ENCODE measurements at places on chromosomes 12 and 14.
A peak's percentile ranks its signal among the peaks of the same experiment; 100 is the strongest.

DNA sequence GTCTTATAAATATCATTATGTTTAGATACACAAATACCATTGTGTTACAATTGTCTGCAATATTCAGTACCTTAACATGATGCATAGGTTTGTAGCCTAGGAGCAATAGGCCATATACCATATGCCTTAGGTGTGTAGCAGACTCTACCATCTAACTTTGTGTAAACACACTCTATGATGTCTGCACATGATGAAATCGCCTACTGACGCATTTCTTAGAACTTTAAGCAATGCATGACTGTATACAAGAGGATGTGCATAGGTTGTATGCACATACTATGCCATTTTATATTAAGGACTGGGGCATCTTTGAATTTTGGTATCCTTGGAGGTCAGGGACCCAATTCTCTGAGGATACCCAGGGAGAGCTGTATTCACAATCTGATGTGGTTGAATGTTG, 10.1 kb upstream of the BTG1 start:
- no peak for DNase-seq

- no peak for DNase-seq
Measured at GRCh38 chr14:76958020-76958979, 70.2 kb downstream of the IRF2BPL start.

DNA sequence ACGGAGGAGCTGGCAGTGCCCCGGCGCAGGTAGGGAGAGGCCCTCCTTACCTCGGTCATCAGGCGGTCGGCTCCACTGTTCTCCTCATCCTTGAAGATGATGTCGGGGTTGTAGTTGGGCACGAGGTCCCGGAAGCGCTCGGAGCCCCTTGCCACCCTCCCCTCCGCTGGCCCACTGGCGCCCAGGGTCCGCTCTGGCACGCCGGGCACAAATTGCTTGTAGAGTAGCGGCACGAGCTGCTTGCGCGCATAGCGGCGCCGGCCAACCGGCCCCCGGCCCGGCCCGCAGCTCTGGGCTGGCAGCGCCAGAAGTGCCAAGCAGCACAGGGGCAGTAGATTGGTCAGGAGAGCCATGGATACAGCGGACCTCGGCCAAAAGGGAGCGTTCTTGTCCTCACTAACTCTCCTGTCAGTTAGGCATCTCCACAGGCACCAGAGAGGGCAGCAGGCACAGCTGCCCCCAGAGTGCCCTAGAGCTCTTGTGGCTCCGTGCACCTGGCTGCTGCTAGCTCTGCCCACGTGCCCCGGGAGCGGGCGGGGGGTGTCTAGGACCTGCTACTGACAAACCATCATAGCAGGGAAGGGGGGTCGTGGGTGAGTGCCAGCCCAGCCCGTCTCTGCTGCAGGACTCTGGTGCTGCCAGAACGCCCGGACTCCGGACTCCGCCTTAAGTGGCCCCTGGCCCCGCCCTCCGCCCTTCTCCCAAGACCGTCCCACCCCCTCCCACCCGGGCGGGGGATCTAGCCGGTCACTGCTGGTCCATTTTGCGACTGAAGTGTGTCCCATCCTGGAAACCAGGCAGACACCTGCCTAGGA, at the start of gene DHH:
Gene DHH, minus strand, starts transcription at position 642 of the 815 bp plus-strand sequence. Its CDS starts 289 bp downstream, at position 353.
- DNase-seq, result no peak

DNA sequence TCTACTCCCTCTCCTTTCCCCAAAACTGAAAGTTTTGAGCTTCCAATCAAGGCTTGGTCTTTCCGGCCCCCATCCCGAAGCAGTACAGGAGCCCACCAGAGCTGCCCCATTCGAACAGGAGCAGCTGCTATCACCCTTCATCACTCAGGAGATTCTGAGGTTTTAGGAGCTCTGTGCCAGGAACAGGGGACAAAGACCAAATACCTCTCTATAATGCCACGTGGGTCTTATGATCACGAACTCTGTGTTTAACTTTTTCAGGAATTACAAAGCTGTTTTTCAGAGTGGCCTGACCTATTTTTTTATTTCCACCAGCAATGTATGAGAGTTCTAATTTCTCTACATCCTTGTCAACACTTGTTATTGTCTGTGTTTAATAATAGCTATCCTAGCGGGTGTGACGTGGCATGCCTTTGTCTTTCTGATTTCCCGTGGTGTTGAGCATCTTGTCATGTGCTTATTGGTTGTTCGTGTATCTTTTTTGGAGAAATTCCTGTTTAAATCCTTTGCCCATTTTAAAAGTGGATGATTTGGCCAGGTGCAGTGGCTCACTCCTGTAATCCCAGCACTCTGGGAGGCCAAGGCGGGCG, 21.7 kb downstream of the COA8 start:
- DNase-seq, result no peak

- no peak for DNase-seq
Measured at GRCh38 chr12:15763328-15763727, 25.9 kb downstream of the EPS8 start.

DNA sequence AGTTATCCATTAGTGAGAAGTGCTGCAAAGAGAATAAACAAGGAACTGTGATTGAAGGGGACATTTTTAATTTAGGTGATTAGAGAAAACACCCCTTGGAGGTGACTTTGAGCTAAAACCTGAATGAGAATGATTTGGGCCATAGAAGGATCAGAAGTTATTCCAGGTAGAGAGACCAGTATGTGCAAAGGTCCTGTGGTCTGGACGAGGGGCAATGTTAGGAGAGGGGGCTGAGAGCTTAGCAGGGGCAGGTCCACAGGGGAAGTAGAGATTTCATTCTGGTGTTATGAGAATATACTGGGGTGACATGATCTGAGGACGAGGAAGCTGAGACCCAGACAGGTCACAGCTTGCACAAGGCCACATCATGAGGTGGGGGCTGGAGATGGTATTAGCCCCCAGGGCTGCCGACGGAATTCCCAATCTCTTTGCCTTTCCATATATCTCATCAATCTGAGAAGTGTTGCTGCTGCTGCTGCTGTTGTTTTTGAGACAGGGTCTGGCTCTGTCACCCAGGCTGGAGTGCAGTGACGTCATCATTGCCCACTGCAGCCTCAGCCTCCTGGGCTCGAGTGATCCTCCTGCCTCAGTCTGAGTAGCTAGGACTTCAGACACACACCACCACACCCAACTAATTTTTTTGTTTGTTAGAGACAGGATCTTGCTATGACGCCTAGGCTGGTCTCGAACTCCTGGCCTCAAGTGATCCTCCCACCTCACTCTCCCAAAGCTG, 55.6 kb downstream of the KCTD10 start:
- DNase-seq, result no peak

- DNase-seq, result no peak
Measured at GRCh38 chr12:46965137-46965536, 114.3 kb upstream of the PCED1B start.

DNA sequence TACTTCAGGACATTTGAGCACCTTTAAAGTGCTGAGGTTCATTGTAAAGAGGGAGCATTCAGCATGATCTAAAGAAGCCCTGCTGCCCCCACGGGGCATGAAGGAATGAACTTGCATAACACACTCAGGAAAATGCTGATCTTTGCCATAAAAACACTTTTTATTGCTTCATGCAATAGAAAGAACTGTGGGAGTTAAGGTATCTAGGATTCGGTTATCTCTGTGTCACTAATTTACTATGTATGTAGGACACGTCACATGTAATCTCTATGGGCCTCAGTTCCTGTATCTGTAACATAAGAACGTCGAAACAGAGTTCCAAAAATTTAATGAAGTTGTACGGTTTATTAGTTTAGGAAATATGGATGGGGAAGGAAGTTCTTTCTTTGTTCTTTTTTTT, 33.0 kb downstream of the BTBD7 start:
- DNase-seq, result no peak

- no peak for DNase-seq
Measured at GRCh38 chr12:6765634-6766581, at the start of gene PTMS. Gene PTMS (plus strand): TSS chr12:6766363. CDS start chr12:6766706, 343 bp downstream.

DNA sequence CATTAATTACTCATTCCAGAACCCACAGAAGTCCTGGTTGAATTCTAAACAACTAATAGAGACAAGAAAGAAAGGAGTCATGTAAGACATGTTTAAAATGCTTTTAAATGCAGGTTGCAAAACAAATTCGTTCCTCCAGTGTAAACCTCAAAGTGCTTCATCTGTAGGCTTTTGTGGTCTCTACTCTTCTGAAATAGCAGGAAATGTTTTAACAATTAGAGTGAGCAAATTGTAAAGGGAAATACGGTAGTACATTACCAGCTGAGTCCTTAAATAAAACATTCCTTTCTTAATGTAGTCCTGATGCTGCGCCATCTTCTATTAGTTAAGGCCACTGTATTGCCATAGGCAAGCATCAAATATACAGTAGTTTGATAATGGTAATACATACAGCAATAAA, 1934.2 kb upstream of the SEL1L start:
- DNase-seq, result no peak

- DNase-seq, result peak; percentile 35
Measured at GRCh38 chr12:111430433-111431353, 25.0 kb downstream of the SH2B3 start.

- DNase-seq, result no peak
Measured at GRCh38 chr14:26401179-26401968, 196.5 kb downstream of the NOVA1 start.

- DNase-seq, result peak; percentile 57
Measured at GRCh38 chr14:104137297-104138097, 890 bp upstream of the KIF26A start.

GRCh38 chr12:64172143-64172970, 49.7 kb downstream of the KICS2 start:
- no peak for DNase-seq

GRCh38 chr12:101942250-101942605, 64.8 kb downstream of the DRAM1 start:
- DNase-seq, result no peak

- no peak for DNase-seq
Measured at GRCh38 chr12:76943008-76943407, 64.2 kb upstream of the CSRP2 start.

DNA sequence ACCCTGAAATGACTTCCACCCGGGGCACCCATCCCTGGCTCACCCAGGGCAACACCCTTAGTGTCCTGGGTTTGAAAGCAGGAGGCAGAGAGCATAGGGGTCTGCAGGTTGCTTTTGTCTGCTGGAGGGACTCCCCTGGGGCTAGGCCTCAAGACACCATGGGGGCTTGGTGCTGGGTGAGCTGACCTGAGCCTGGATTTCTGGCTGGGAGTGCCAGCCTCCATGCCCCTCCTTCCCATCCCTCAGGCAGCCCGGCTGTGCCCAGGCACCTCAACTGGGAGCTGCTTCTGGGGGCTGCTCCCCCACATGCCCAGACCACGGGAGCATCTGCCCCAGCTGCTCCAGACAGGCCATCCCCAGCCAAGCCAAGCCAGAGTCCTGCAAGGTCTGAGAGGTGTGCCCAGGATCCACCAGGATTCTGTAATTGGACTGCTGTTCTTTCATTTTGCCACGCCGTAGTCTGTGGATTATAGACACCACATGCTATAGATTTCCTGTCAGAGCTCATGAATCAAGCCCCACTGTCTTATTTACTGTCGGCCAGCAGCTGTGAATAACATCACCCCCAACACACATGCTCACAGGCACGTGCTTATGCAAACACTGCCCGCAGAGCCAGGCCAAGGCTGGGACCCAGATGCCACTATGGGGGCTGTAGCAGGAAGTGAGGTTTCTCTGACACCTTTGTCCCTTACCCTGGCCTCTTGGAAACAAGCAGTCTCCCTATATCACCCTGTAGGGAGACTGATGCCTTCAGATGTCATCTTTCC, 29.4 kb upstream of the ESRRB start:
- DNase-seq, result peak; percentile 73

- no peak for DNase-seq
Measured at GRCh38 chr12:69066492-69067373, 133.8 kb upstream of the CPM start.

- DNase-seq, result no peak
Measured at GRCh38 chr12:52280796-52281560, 6.5 kb downstream of the KRT86 start.

GRCh38 chr12:57390174-57390573, 40.7 kb downstream of the R3HDM2 start:
- no peak for DNase-seq

GRCh38 chr12:94264736-94265485, 116.5 kb downstream of the PLXNC1 start:
- DNase-seq, result no peak

GRCh38 chr14:75094896-75095295, 25.5 kb downstream of the ZC2HC1C start:
- no peak for DNase-seq

DNA sequence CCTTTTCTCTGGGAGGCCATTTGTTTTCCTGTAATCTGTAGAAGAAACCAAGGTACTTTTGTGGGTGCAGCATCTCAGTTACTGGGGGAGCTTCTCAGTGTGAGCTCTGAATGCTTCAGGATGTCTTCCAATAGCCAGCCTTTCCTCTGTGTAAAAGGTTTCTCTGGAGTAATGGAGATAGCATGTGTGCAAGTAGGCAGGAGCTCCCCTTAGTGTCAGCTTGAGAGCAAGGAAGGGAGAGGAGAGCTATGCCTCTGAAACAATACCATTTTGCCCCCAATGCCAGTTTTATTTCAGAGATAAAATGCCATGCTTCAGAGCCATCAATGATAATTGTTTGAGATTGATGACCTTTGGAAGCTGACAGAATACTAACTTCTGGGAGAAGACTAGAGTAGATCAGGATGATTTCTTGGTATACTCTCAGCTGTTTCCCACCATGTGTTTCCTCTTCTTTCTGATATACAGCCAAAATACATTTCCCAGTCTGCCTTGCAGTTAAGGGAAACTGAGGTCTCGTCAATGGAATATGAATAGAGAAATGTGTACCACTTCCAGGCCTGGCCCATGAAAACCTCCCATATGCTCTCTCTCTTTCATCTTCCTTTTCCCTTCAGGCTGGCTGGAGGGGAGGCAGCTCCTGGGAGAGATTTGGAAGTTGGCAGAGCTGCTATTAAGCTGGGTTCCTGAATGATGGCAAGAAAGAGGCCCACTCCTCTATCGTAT, 125.7 kb downstream of the CRADD start:
- no peak for DNase-seq

- no peak for DNase-seq
Measured at GRCh38 chr14:89452281-89452680, 35.2 kb upstream of the FOXN3 start.

GRCh38 chr14:90603336-90603735, 206.5 kb downstream of the CALM1 start:
- DNase-seq, result no peak

DNA sequence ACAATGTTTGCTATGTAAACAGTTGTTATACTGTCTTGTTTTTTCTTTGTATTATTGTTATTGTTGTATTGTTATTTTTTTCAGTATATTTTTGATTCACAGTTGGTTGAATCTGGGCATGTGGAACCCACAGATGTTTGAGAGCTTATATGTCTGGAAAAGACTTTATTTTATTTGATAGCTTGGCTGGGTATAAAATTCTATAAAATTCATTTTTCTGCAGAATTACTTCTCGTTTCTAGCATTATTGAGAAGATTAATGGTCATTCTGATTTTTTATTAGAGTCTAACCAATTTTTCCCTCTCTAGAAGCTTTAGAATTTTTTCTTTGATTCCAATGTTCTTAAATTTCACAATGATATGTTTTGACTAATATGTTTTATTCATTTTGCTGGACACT, 188.6 kb downstream of the CRADD start:
- DNase-seq, result no peak
